ENCODE measurements at places on chromosomes 16 and 17.
A peak's percentile ranks its signal among the peaks of the same experiment; 100 is the strongest.

DNA sequence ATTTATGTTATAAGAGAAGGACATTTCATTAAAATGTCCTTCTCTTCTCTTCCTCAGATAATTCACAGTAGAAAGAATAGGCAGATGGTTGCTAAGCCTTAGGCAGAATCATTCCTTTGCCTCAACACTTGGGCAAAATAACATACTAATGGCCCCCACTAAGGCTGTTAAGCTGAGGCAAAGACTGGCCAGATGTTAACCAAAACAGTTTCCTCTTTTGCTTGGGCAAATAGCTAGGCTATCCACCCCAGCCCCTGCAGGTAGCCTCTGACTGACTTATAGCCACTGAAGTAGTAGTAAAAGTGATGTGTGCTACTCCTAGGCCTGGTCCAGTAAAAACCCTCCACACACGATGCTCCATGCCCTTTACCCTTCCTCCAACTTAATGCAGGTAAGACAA is 55.2 kb downstream of the SPAG9 start:
- no peak for DNase-seq

- no peak for DNase-seq
Observed at GRCh38 chr17:51740531-51740930, 418.0 kb downstream of the CA10 start.

- DNase-seq = no peak
Observed at GRCh38 chr17:12624211-12624610, 41.5 kb upstream of the MYOCD start.

DNA sequence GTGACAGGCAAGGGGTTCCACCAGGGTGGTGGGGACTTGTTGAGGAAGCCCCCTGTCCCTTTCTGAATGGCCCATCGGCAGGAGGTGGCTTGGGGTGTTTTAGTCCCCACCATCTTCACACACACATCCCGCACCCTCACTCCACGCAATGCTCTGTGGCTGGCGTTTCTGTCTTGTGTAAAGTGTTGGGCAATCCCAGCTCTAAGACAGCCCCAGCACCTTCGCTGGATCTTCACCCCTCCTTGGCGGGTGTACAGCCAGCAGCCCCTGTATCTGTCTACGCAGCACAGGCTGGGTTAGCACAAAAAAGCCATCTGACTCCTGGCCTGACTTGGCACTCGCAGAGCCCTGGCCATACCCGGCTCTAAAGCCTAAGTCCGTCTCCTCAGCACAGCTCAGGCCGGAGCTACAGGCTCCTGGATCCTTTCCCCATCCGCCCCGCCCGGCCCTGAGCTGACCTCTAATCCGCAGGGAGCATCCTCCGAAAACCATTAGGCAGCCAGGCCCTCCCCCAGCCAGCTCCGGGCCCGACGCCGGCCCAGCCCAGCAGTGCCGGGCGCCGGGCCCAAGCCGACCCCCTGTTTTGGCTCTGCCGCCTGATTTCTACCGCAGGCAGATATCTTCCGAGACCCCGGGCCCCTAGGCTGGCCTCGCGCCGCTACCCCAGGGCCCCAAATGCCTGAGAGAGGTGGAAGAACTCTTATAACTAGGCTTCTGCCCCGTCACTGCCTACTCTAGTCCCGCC is 42.4 kb upstream of the TAC4 start:
- no peak for DNase-seq

DNA sequence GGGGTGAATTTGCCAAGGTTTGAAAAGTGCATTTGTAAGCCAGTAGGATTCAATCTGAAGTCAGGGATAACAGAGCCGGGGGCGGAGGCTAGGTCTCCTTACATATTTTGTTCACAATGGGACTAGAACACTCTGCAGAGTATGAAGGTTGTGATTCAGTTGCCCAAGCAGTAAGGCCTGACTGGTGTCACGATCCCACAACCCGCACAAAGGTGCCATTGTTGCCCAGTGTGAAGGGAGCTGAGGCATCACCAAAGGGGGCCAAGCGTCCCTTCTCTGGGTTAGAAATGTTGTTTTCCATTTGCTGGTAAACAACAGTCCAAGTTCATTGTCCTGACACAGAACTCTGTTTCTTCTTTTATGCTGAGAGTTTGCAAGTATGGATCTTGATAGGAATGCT is 471.8 kb downstream of the MAF start:
- no peak for DNase-seq

- no peak for DNase-seq
Observed at GRCh38 chr16:20260215-20261009, 66.9 kb downstream of the GP2 start.

- DNase-seq = no peak
Observed at GRCh38 chr16:55388131-55388862, 64.3 kb downstream of the IRX6 start.

DNA sequence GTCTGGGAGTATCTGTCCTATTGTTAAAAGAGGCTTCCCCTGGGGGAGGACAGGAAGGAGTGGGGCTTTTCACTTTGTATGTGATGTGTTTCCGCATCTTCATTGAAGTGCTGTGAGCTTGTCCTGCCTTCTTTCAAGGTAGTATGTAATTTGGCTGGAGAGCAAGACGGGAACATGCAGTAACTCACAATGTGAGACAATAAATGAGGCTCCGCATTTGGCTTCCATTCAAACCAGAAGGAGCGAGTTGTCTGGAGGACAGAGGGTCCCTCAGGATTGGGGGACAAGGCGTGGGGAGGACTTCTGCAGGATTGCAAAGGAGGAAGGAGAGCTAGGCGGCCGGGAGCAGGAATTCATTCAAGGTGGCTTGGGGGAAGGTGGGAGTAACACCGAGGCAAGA is 203.5 kb downstream of the RBFOX3 start:
- DNase-seq = no peak

GRCh38 chr16:8919934-8920462 is 37.8 kb downstream of the LITAFD start:
- peak; percentile 15 for DNase-seq

DNA sequence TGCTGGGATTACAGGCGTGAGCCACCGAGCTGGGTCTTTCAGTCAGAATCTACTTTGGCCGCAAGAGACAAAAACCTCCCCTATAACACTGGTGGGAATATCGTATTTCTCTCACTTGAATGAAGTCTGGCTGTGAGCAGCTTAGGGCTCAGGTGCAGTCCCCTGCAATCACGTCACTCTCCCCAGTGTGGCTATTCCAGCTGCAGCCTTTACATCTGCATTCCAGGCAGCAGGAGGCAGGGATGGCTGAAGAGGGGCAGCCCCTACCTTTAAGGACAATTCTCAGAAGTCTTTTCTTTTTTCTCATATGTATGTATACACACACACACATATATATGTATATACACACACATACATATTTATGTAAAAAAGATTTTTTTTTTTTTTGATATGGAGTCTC is 3.0 kb downstream of the DEF8 start:
- DNase-seq = no peak

GRCh38 chr16:50717091-50717490 is 23.7 kb downstream of the NOD2 start:
- DNase-seq = no peak

DNA sequence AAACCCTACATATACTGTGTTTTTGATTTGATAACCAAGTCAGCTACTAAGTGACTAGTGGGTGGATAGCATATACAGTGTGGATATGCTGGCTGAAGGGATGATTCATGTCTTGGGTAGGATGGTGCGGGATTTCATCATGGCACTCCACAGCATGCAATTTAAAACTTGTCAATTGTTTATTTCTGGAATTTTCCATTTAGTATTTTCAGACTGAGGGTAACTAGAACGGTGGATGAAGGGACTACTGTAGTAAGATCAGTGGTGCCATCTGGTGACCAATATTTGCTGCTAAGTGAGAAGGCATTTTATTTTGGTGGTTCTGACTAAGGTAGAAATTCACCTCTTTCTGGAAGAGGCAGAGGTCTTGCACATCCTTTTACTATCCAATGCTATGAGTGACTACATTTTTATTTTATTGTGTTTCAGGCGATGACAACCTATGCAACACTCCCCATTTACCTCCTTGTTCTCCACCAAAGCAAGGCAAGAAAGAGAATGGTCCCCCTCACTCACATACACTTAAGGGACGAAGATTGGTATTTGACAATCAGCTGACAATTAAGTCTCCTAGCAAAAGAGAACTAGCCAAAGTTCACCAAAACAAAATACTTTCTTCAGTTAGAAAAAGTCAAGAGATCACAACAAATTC is 3.1 kb downstream of the CDC6 start:
- DNase-seq = peak; percentile 35

GRCh38 chr16:89572485-89573205 is 2.9 kb upstream of the CPNE7 start:
- no peak for DNase-seq

GRCh38 chr16:239948-240277 is 5.3 kb downstream of the FAM234A start:
- DNase-seq = no peak

- no peak for DNase-seq
Observed at GRCh38 chr17:1571341-1571704, 8.7 kb upstream of the PITPNA start.

Data from central memory CD4-positive, alpha-beta T cell (primary cell).